ENCODE measurements at places on chromosomes 11 and 22. TPM values are rescaled to one million over a fixed set of nuclear protein-coding genes. Genes with fewer than 3 reads are reported as not detected.

The TRPC6 gene
- total RNA-seq: not detected

The POU2AF2 gene
- not detected for total RNA-seq

The KRTAP5-1 gene
- not detected for total RNA-seq

The MISFA gene
- total RNA-seq: 1.0 TPM

The ROBO4 gene
- 3.4 TPM for total RNA-seq

The KRTAP5-9 gene
- 0.29 TPM for total RNA-seq

The PGA3 gene
- total RNA-seq: 10.7 TPM

The FAM227A gene
- total RNA-seq: 1.6 TPM

The MCM5 gene
- 5.4 TPM for total RNA-seq

The OR52E8 gene
- not detected for total RNA-seq

The PLEKHA7 gene
- total RNA-seq: 0.78 TPM

The FIBIN gene
- 4.0 TPM for total RNA-seq

The KDM4E gene
- not detected for total RNA-seq

The OR8B4 gene
- not detected for total RNA-seq

The HBB gene
- total RNA-seq: not detected

The FOLR1 gene
- 39.0 TPM for total RNA-seq

The UPK3A gene
- total RNA-seq: not detected

The TNNT3 gene
- 1,570 TPM for total RNA-seq

The RIBC2 gene
- not detected for total RNA-seq

The SCN3B gene
- 0.99 TPM for total RNA-seq

The SYCE3 gene
- total RNA-seq: not detected

The YAP1 gene
- 69.1 TPM for total RNA-seq

The PTPRCAP gene
- total RNA-seq: 0.94 TPM

The OR5P2 gene
- total RNA-seq: not detected

The IRAG1 gene
- total RNA-seq: 0.99 TPM

The OR56A5 gene
- not detected for total RNA-seq

The KRTAP5-6 gene
- not detected for total RNA-seq

The BUD13 gene
- total RNA-seq: 9.4 TPM

The MMP13 gene
- total RNA-seq: not detected

The UBQLNL gene
- total RNA-seq: 0.32 TPM

The IFITM5 gene
- total RNA-seq: not detected

The TTC38 gene
- 31.5 TPM for total RNA-seq

The NCR3LG1 gene
- total RNA-seq: 2.0 TPM

The ZBTB16 gene
- 0.53 TPM for total RNA-seq

The CCDC87 gene
- 0.26 TPM for total RNA-seq

The GDPD4 gene
- not detected for total RNA-seq

The FGF4 gene
- not detected for total RNA-seq

The LRRC56 gene
- total RNA-seq: 2.3 TPM

The DRD4 gene
- not detected for total RNA-seq

The MYOD1 gene
- total RNA-seq: 398 TPM

The USP2 gene
- 10.0 TPM for total RNA-seq

The NDUFS8 gene
- total RNA-seq: 195 TPM

The MSANTD4 gene
- 49.8 TPM for total RNA-seq

The FOSL1 gene
- 11.6 TPM for total RNA-seq

The PKP3 gene
- 8.9 TPM for total RNA-seq

The MOGAT2 gene
- total RNA-seq: not detected

The CYB5R2 gene
- not detected for total RNA-seq

The ISX gene
- total RNA-seq: not detected

The WNT11 gene
- not detected for total RNA-seq

The KMT2A gene
- 25.0 TPM for total RNA-seq

The CCDC116 gene
- total RNA-seq: 0.13 TPM

The CD3D gene
- total RNA-seq: not detected

All from myocyte (in vitro differentiated cells).